ENCODE measurements at places on chromosomes 11 and 22.

GRCh38 chr11:2393941-2394817 is 6.4 kb upstream of the TSSC4 start:
- no peak for DNase-seq

DNA sequence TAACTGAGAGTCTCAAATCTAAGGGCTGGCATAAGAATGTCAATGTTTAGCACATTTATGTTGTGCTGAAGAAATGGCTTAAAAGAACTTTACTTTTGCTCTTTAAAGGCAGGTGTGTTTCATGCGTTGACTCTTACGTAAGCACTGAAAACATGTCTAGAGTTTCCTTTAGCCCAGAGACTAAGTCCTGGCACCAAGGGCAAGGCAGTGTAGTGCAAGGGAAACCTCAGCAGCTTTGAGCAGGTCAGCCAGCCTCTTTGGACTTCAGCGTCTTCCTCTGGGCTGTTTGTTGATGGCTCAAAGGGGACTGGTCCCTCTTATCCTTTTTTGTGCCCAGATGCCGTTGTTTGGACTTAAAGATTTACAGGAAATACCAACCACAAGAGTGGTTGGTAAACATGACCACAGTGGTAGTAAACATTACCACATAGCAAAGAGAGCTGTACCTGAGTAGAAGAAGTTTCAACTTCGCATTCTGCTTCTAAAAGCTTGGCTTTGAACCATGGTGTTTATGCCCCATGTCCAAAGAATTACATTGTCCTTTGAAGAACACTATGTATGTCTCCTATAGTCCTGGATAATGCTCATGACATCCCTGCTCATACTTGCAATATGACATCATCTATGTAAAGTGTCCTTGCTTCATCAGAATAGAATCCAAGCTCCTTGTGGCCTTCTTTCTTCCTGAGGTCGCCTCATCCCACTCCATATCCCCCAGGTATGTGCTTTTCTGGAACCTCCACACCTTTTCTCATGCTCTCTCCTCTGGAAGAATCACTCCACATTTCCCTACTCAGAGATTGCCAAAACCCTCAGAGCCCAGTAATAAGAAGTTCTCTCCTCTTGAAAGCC is 23.5 kb downstream of the TENM4 start:
- no peak for DNase-seq

- no peak for DNase-seq
These were observed 20.8 kb downstream of the ARVCF start for GRCh38 chr22:19995611-19996339.

GRCh38 chr11:124717421-124717785 is 22.3 kb upstream of the NRGN start:
- no peak for DNase-seq

- DNase-seq = no peak
These were observed 24.6 kb upstream of the ROBO3 start for GRCh38 chr11:124840666-124841065.

DNA sequence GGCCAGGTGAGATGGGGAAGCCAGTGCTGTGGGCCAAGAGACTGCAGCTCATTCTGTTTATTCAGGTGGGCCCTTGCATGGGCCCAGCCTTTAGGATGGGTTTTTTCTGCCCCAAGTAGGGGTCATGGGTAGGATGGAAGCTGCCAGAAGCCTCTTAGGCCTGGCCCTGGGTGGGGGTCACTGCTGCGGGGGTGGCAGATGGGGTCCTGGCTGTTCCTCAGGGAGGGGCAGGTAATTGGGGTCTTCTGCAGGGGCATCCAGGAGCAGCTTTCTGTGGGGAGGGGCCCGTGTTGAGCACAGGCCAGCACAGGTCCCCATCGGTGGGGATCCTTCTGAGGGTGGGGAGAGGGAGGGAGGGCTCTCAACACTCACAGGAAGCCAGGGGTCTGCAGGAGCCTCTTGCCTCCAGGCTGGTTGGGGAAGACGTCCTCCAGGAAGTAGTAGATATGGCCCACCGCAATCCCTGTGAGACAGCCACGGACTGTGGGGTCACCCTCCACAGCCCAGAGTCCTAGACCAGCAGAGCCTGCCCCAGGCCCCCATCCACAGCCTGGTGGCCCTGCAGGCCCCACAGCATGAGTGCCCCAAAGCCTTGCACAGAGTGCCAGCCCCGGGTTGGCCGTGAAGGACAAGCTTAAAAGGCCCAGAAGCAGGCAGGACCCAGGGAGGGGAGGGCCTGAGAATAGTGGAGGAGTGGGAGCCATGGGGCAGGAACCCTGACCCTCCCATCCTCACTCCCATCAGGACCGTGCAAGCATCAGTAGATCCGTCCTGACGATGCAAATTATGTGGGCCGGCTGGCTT is 1.9 kb downstream of the DERL3 start:
- DNase-seq = no peak

DNA sequence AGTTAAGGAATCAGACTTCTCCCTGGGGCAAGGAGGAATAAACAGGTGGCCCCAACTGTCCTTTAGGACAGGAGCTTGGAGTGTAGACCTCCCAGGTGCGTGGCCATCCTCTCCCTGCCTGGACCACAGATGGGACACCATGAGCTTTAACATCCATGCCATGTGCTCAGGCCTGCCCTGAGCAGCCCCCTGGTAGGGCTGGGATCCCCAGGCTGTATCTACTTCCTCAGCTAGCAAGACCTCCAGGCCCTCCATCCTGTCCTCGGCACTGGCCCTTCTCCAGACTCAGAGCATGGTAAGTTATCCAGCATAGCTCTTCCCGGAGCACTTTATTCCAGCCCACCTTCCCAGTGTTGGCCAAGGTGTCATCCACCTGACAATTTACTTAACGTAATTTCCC is 5.7 kb downstream of the CD6 start:
- no peak for DNase-seq

DNA sequence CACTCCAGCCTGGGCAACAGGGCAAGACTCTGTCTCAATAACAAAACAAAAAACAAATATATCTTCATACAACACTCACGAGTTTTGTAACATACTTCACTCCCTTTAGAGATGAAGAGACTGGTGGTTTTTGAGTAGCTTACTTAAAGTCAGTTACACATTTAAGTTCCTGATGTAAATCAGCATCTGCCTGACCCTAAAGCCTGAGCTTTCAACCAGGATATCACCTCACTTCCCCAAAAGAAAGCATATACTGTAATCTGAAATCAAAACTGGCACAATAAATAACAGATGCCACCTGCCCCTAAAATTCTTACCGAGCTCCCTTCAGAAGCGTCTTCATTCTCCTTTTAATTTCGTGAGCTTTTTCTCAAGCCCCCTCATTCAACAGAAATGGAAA is 31.5 kb downstream of the LARGE1 start:
- no peak for DNase-seq

DNA sequence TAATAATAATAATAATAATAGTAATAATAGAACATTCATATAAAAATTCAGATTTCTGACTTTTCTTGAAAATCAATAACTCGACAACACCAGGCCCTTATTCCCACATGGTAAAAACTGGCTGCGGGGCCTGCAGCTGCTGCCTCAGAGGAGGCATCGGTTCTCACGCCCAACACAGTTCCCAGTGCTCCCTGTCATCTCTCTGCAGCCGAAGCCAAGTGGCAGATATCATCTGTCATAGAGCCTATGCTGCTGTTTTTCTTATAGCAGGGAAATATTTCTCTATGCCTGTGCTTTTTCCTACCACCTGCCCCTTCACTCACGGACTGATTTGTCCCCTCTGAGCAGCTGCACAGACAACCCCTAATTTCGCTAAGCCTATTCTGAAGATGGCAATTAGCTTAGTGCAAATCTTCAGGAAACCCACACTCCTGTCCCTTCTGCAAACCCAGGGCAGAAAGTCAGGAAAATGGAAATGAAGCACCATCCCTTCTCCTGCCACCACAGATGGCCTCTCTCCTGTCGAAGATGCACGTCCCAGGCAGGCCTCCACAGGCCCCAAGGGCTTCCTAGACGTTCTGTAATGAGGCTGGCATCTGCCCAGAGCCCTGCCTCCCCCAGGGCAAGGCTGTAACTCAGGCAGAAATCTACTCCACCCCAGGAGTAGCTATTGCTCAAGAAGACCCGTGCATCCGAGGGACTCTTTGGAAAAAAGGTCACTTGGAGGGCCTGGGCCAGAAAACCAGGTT is 66.7 kb downstream of the SYN3 start:
- peak; percentile 42 for DNase-seq

DNA sequence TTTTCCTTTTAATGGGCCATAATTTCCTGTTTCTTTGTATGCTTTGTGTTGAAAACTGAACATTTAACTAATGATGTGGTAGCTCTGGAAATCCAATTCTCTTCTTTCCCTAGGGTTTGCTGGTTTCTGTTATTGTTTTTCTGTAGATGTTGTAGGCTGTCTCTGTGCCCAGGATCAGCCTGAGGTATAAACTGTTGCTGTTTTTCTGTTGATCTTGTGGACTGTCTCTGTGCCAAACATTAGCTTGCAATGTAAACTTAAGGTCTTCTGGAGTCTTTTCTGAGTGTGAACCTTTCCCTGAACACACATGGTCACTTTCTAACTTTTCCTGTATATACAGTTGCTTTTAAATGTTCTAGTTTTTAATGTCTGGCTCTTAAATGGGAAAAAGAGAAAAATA is 5.9 kb upstream of the TSKU start:
- DNase-seq = no peak

- no peak for DNase-seq
These were observed 54.8 kb upstream of the CREB3L1 start for GRCh38 chr11:46222490-46223251.

- DNase-seq = no peak
These were observed 79.3 kb downstream of the SGSM3 start for GRCh38 chr22:40449676-40450035.

GRCh38 chr11:133515107-133515506 is 17.2 kb downstream of the OPCML start:
- DNase-seq = peak; percentile 17

GRCh38 chr11:2376751-2377451 is at the start of gene CD81:
Gene CD81 (plus strand): TSS chr11:2377310. CDS start chr11:2377550, 240 bp downstream.
- DNase-seq = peak; percentile 25

DNA sequence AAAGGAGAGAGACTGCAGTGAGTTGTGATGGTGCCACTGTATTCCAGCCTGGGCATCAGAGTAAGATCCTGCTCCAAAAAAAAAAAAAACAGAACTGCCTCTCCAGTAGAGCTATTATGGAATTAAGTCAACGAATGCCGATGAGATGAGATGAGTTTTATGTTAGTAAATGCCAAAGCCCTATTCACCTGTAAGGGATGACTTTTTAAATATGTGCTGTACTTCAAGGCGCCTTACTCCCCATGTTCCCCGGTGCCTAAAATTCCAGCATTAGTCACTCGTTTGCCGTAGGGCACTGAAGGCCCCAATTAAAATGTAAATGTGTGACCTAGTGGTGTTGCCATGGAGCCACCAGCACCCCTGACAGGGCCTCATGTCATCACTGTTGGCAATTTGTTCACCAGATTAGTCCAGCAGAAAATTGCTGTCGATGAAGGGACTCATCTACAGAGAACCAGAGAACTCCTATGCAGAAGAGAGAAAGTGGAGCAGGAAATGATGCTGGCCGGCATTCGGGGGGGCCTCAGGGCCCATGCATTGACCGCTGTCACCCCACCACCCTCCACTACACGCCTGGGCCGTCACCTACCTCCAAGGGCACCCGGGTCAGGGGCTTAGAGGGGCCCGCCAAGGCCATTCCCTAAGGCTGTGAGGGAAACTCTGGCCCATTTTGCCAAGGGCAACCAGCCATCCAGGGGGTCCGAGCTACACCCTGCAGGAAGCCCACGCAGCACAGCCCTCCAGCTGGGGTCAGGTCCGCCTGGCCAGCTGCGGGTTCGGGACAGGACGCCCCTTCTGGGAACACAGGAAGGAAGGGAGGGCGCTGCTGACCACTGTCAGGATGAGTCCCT is 17.8 kb downstream of the LIF start:
- DNase-seq = peak; percentile 50

DNA sequence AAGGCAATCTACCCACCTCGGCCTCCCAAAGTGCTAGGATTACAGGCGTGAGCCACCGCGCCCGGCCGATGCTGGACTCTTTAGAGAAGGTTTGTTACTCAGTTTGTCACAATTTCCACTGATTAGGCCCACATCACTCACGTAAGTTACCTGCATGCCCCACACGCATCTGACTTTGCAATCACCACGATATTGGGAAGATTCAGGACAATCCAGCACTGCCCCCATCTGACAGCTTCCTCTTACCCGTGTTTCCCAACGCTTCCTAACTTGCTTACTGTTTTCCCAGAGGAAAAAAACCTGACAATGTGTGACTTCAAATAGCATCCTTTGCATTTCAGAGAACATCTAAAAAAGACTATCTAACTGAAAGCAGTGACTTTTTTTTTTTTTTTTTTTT is 21.8 kb upstream of the EIF3M start:
- DNase-seq = no peak

DNA sequence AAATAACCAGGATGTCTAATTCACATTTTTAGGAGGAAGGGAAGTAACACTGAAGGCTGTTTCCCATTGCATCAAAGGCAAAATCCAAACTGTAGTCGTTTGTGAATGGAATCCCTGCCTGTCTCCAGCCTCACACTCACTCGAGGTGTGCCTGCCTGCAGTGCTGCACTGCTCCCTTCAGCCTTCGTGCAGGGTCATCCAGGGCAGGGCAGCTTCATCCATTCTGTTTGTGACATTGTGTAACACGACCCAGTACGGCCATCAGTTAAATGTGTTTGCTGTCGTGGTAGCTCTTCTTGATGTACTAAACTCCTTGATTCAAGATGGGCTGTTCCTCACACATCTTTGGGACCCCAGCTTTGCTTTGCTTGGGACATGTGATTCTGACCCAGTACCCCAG is 34.3 kb downstream of the LDLRAD3 start:
- DNase-seq = peak; percentile 44

DNA sequence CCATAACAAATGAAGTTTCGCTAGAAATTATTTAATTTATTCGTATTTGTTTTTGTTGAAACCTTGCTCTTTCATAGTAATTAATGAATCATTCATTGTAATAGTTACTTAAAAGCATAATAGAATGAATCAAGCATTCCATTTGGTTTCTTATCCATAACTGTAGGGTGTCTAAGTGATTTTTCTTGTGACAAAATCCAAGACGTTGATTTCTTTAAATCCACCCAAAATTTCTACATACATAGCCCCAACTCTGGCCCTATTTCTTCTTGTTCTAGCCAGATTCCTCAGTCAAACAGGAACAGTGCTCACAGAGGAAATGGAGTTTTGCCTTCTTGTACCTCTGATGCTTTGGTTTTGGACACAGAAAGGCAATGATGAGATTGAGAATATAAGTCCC is 25.5 kb downstream of the UBASH3B start:
- no peak for DNase-seq

- no peak for DNase-seq
These were observed 14.2 kb upstream of the OLFML1 start for GRCh38 chr11:7471071-7471470.

DNA sequence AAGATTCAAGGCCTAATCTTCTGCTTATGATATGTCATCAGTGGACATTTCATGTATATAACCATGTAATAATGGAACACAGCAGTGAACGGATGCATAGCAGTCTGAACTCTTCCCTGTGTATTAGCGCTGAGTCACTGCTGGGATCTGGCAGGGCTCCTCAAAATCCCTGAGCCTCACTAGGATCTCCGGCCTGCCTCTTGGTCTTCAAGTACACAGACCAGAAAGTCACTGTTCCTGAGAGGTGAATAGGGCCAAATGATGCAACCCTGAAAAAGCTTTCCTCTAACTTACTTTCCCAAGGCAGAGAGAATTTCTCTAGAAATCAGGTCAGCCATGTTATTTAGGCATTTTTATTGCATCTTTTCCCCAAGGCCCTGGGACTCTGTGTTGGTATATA is 35.0 kb downstream of the POU2AF1 start:
- no peak for DNase-seq

All from NCI-H146 (cell line).